ENCODE measurements at places on chromosomes 3 and 15. TPM values are rescaled to one million over a fixed set of nuclear protein-coding genes. Genes with fewer than 3 reads are reported as not detected.

CASR gene
- total RNA-seq: not detected

OSBPL10 gene
- total RNA-seq: 7.9 TPM

ACTL6A gene
- total RNA-seq: 26.1 TPM

TRIM69 gene
- 22.9 TPM for total RNA-seq

ARHGAP11A gene
- total RNA-seq: 2.4 TPM

PRSS50 gene
- not detected for total RNA-seq

UTS2B gene
- total RNA-seq: not detected

ZNF620 gene
- total RNA-seq: 3.7 TPM

ILDR1 gene
- 0.74 TPM for total RNA-seq

STAC gene
- total RNA-seq: 3.1 TPM

SGO1 gene
- total RNA-seq: 2.2 TPM

RLBP1 gene
- 0.64 TPM for total RNA-seq

NDN gene
- 55.6 TPM for total RNA-seq

IL5RA gene
- 0.15 TPM for total RNA-seq

AMOTL2 gene
- total RNA-seq: 110 TPM

TLE3 gene
- 47.2 TPM for total RNA-seq

CCDC54 gene
- not detected for total RNA-seq

AADACL2 gene
- not detected for total RNA-seq

SLC22A13 gene
- total RNA-seq: 0.85 TPM

IFT122 gene
- total RNA-seq: 38.3 TPM

GOLGA6B gene
- not detected for total RNA-seq

DNAJC17 gene
- total RNA-seq: 16.4 TPM

ROBO2 gene
- 2.9 TPM for total RNA-seq

NGLY1 gene
- 20.8 TPM for total RNA-seq

TOPBP1 gene
- total RNA-seq: 16.5 TPM

VIPR1 gene
- total RNA-seq: 9.5 TPM

EPHB1 gene
- not detected for total RNA-seq

DNAH12 gene
- total RNA-seq: 0.27 TPM

SAXO2 gene
- 0.27 TPM for total RNA-seq

PIF1 gene
- total RNA-seq: 2.3 TPM

LAMB2 gene
- 689 TPM for total RNA-seq

NANOGP8 gene
- total RNA-seq: not detected

ERICH6 gene
- not detected for total RNA-seq

CKMT1A gene
- 0.62 TPM for total RNA-seq

GABRB3 gene
- total RNA-seq: 3.0 TPM

QARS1 gene
- 169 TPM for total RNA-seq

FAM3D gene
- not detected for total RNA-seq

C2CD4A gene
- 0.31 TPM for total RNA-seq

RAB11A gene
- 146 TPM for total RNA-seq

HRG gene
- not detected for total RNA-seq

ZNF860 gene
- 0.31 TPM for total RNA-seq

PPP1R14D gene
- not detected for total RNA-seq

KCTD6 gene
- total RNA-seq: 13.1 TPM

ALG1L2 gene
- not detected for total RNA-seq

GPR62 gene
- total RNA-seq: not detected

ACP3 gene
- total RNA-seq: 1.5 TPM

FETUB gene
- not detected for total RNA-seq

CYP8B1 gene
- not detected for total RNA-seq

ANKDD1A gene
- 15.6 TPM for total RNA-seq

FOXB1 gene
- total RNA-seq: not detected

TUSC7 gene
- not detected for total RNA-seq

SLC28A1 gene
- total RNA-seq: not detected

PLSCR2 gene
- not detected for total RNA-seq

KLHL24 gene
- total RNA-seq: 129 TPM

RBPMS2 gene
- 14.6 TPM for total RNA-seq

EOMES gene
- not detected for total RNA-seq

ACSBG1 gene
- total RNA-seq: 0.67 TPM

LMAN1L gene
- 0.27 TPM for total RNA-seq
